ENCODE measurements at places on chromosomes 4 and X.

DNA sequence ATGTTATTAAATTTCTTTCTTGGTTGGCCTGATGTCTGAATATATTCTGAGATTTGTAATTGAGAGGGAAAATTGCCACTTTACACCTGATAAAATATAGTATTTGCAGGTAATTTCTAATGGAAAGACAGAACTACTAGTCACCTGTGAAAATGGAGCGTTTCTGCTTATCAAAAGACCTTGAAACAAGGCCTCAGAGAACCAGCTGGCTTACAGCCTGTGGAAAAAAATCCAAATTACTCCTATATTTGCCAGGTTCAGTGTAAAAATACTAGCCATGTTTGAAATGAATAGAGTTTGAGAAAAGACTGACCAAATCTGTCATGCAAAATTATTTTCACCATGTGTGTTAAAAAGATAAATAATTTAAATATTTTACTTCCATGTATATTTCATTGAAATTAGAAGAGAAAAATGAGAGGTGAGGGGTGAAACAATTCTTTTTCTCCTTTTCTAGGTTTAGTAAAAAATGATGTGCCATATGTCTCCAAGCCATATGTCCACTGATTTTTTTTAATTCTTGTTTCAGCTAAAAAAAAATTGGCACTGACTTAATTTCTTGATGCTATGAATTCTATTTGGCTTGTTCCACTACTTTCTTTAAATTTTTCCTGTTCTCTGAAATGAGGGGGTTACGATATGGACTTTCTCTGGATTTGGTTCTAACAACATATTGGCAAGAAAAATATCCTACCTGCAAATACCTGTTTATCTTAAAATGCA is 464.9 kb downstream of the GRXCR1 start:
- no peak for DNase-seq

- DNase-seq, result no peak
Measured at GRCh38 chr4:156606554-156607477, 364.8 kb downstream of the PDGFC start.

DNA sequence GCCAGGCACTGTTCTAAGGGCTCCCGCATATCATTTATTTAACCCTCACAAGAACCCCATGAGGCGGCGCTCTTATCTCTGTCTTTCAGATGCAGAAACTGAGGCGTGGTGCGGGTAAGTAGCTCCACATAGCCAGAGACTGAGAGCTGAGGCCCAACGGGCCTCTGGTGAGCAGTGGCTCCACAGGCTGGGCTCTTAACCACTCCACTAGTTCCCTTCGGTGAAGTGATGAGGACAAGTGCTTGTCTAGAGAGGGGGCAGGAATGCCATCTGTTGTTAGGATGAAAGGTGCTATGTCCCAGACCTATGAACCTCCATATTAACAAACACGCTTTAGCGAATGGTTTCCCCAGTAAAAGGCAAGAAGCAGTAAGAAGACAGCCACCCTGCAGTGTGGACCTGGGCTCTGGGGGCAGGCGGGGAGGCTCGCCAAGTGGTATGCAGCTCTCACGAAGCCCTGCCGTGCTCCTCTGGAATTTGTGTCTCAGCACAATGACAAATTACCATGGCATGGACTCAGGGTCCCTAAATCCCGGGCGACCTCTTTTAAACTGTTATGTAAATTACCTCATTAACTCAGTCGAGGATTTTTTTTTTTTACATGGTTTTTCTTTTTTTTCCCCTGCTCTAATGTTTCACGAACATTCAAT is 20.9 kb upstream of the S100G start:
- DNase-seq, result no peak

DNA sequence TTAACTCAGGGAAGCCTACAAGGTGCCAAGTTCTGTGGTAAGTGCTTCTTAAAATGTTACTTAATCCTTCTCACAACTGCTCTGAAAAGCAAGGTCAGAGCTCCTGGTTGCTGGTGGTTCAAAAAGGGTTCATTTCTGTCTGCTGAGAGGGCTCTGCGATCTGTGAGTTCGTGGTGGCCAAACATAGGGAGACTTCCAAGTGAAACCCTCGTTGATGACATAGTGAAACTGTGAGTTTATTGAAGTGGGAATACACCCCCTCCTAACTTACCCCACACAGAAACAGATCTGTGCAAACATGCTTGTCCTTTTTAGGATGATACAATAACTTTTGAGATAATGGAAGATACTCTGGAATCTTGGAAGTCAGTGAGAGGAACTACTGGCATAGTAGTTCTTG is 164.8 kb upstream of the PGRMC2 start:
- DNase-seq, result no peak

- no peak for DNase-seq
Measured at GRCh38 chr4:168841000-168841671, 168.9 kb downstream of the CBR4 start.

- no peak for DNase-seq
Measured at GRCh38 chr4:4376074-4376473, 10.8 kb upstream of the NSG1 start.

GRCh38 chrX:23736030-23736429 is 7.0 kb downstream of the ACOT9 start:
- DNase-seq, result no peak

DNA sequence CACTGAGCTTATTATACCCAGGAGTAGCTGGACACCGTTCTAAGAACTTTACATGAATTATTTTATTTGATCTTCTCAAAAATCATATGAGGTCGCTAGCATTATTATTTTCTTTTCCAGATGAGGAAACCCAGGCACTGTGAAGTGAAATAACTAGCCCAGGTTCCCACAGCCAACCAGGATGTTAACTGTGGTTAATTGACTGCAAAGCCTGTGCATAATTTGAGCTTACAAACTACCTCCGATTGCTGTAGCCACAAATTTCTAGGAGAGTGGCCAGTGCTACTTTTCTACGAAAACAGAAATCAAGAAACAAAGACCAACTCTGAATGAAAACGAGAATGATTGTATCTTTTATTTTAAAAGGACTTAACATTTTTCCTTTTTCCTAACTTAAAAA is 27.2 kb downstream of the SPRY1 start:
- no peak for DNase-seq

- DNase-seq, result no peak
Measured at GRCh38 chr4:148068065-148068911, 336.4 kb downstream of the ARHGAP10 start.

GRCh38 chr4:62130230-62130629 is 930.1 kb downstream of the ADGRL3 start:
- DNase-seq, result no peak
